ENCODE measurements at places on chromosomes 2 and 18. TPM values are rescaled to one million over a fixed set of nuclear protein-coding genes. Genes with fewer than 3 reads are reported as not detected.

ZNF521 gene
- total RNA-seq: 23.6 TPM

ALPP gene
- not detected for total RNA-seq

FEV gene
- not detected for total RNA-seq

TMEM200C gene
- total RNA-seq: 0.17 TPM

CNTNAP5 gene
- not detected for total RNA-seq

NGEF gene
- under 0.01 TPM for total RNA-seq

COL4A3 gene
- 0.33 TPM for total RNA-seq

LYPD1 gene
- total RNA-seq: 0.17 TPM

MOCOS gene
- 9.0 TPM for total RNA-seq

RIT2 gene
- not detected for total RNA-seq

GGCX gene
- total RNA-seq: 46.1 TPM

COLEC11 gene
- total RNA-seq: 0.83 TPM

OSR1 gene
- total RNA-seq: 17.7 TPM

EVX2 gene
- total RNA-seq: not detected

MAP3K2 gene
- total RNA-seq: 30.1 TPM

APCDD1 gene
- total RNA-seq: 17.3 TPM

SERPINB3 gene
- not detected for total RNA-seq

MROH2A gene
- total RNA-seq: not detected

TNFAIP6 gene
- total RNA-seq: 53.8 TPM

DTNA gene
- 28.2 TPM for total RNA-seq

SERPINB2 gene
- total RNA-seq: 3.9 TPM

SMYD1 gene
- total RNA-seq: not detected

CIB4 gene
- total RNA-seq: not detected

POLR1B gene
- 13.4 TPM for total RNA-seq

MARCO gene
- not detected for total RNA-seq

KIAA1328 gene
- total RNA-seq: 3.3 TPM

LONRF2 gene
- under 0.01 TPM for total RNA-seq

TDRD15 gene
- not detected for total RNA-seq

CCDC138 gene
- total RNA-seq: 4.1 TPM

ANKRD36 gene
- 25.2 TPM for total RNA-seq

MAP4K3 gene
- 40.8 TPM for total RNA-seq

REEP1 gene
- not detected for total RNA-seq

SIGLEC15 gene
- total RNA-seq: 0.51 TPM

GTF2A1L gene
- 3.3 TPM for total RNA-seq

CARF gene
- 8.6 TPM for total RNA-seq

TMBIM1 gene
- total RNA-seq: 235 TPM

ATF2 gene
- 44.2 TPM for total RNA-seq

LYPD6B gene
- not detected for total RNA-seq

DSG4 gene
- not detected for total RNA-seq

CFAP53 gene
- total RNA-seq: 0.99 TPM

PLCD4 gene
- 10.7 TPM for total RNA-seq

GALR1 gene
- not detected for total RNA-seq

IAH1 gene
- total RNA-seq: 84.7 TPM

TEX44 gene
- not detected for total RNA-seq

CDH19 gene
- not detected for total RNA-seq

PASK gene
- total RNA-seq: 1.5 TPM

DSG2 gene
- 0.33 TPM for total RNA-seq

PUM2 gene
- 54.2 TPM for total RNA-seq

TRIM43 gene
- total RNA-seq: not detected

ZNF397 gene
- total RNA-seq: 19.5 TPM

ZFAND2B gene
- total RNA-seq: 40.0 TPM

DCDC2C gene
- total RNA-seq: not detected

PSMA8 gene
- total RNA-seq: not detected

POTEE gene
- total RNA-seq: not detected

DNAH6 gene
- total RNA-seq: under 0.01 TPM

RFTN2 gene
- 10.2 TPM for total RNA-seq

FOXD4L1 gene
- 0.17 TPM for total RNA-seq

PSMD14 gene
- total RNA-seq: 57.0 TPM
